ENCODE measurements at places on chromosomes 7 and 10.
A peak's percentile ranks its signal among the peaks of the same experiment; 100 is the strongest.

- peak; percentile 9 for DNase-seq
Measured at GRCh38 chr7:101457001-101457750, 94.5 kb downstream of the COL26A1 start.

DNA sequence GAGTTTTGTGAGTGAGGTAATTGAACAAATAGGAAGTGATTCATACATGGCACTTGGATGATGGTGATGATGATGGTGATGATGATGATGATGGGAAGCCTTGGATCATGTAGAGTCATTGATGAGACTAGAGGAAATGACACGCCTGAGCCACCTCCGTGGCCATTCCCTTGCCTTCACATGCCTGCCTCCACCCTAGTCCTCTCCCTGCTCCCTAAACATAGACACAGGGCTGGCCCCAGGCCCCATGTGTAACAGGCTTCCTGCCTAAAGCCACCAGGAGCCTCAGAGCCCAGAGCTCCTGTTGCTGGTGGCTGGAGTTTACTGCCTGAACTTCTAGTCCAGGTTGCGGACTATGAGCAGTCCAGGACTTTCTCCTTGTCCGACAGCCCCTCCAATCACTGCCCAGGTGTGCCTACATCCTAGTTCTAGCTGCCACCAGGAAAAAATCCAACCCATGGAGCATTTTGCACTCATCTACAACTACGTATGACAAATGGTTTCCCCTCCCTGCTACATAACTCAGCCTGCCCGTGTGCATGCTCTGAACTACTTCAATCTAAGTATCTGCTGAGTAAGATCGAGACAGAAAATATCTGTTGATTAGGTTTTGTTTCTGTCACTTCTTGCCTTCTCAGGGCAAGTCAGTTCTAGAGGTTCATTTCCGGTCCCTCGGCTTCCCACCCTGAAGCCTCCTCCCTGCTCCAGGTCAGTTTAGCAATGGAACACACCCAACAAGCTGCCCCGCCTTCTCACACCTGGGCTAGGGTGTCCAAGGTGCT lies 35.5 kb upstream of the KDM7A start:
- peak; percentile 21 for DNase-seq

DNA sequence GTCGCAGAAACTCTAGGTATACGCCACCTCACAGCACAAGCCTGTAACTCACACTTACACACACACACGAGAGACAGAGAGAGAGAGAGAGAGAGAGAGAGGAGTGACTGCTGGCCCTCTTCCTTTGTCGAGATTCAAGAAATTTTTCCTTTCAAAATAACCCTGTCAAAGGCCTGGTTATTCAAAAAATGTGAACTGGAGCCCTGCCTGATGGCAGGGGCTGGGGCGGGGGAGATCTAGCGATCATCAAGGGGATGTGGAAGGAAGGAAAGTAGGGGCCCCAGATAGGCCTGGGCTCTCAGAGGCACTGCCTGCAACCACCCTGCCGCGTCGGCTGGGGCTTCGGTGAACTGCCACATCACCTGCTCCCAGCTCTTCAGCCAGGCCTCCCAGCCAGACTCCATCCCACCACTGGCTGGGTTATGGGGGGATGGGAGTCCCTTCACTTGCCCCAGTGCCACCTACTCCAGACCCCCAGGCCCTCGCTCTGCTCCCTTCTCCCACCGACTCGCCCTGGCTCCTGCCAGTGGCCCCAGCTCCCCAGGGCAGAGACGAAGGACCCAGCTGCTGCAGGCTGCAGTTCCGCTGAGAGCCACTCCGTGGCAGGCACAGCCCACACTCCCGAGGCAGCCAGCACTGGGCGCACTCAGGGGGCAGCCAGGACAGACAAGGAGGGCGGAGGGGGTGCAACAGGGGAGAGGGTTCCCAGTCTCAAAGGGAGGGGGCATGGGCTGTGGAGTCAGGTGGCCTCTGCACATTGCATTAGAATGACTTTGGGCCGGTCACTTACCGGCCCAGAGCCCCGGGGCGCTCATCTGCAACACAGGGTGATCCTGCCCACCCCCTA lies 15.3 kb downstream of the KCNH2 start:
- DNase-seq: peak; percentile 23

DNA sequence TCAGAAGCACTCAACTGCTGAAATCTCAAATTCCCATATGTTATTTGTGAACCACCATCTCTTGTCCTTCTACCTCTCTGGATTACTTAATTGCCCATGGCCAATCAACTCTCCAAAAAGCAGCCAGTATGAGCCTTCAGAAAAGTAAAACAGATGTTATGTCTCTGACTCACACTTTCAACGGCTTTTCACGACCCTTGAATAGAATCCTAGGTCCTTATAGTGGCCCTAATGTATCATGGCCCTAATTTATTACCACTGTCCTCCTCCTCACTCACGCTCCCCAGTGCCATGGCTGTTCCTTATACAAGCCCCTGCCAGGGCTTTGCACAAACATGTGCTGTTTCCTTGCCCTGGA lies 20.0 kb downstream of the ZNF438 start:
- DNase-seq: peak; percentile 57

DNA sequence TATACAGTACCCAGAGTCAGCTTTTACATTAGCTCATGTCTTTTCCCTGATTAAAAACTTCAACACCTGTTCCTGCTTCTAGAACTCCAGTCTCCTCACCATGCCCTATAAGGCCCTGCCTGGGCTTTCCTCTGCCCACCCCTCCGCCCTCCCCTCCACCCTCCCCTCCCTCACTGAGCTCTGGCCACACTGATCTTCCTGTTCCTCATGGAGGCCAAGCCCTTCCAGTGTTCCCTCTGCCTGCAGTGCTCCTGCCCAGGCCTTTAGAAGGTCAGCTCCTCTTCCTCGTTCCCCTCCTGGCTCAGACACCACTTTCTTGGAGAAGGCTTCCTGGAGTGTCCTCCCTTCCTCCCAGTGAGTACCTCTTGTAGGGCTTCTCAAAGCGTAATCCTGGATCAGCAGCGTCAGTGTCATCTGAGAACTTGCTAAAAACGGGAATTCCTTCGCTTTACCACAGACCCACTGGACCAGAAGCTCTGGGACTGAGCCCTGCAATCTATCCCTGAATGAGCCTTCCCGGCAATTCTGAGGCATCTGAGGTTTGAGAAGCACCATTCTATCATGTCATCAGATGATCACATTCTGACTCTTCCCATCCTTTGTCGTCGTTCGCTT lies 3.7 kb downstream of the PDZD7 start:
- DNase-seq: no peak

DNA sequence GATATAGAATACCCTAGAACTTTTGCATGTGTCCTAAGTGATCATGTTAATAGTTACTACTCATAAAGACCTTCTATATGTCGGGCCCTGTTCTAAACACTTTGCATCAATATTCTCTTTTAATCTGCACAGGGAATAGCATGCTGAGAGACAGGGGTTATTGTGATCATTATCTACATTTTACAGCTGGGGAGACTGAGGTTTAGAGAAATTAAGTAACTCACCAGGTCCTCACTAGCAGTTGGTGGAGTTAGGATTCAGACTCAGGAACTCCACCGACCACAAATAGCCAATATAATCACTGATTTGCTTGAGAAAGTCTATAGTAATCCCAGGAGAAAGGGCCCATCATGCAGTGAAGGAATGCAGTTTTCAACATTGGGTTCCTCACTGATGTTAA lies 111.2 kb upstream of the ADO start:
- no peak for DNase-seq

GRCh38 chr10:58963723-58964124 lies 212.7 kb upstream of the PHYHIPL start:
- DNase-seq: no peak

GRCh38 chr10:46548498-46549090 lies 7.9 kb downstream of the GPRIN2 start:
- DNase-seq: no peak

DNA sequence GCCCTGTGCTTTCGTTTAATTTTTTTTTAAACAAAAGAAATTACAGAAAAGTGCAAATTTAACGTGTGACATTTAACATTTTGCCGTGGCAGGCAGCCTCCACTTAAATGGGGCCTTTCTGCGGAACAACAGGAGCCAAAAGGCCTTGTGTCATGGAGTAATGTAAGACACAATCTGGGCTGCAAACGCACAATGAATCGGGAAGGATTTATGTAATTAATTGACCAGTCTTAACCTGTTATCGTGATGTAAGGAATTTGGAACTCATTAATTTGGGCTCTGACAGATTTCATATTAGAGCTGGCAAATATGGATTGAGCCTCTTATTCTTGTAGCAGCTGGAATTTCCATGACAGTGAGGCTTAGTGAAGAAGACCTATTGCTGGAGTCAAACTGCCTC lies 86.4 kb downstream of the SNX10 start:
- no peak for DNase-seq

DNA sequence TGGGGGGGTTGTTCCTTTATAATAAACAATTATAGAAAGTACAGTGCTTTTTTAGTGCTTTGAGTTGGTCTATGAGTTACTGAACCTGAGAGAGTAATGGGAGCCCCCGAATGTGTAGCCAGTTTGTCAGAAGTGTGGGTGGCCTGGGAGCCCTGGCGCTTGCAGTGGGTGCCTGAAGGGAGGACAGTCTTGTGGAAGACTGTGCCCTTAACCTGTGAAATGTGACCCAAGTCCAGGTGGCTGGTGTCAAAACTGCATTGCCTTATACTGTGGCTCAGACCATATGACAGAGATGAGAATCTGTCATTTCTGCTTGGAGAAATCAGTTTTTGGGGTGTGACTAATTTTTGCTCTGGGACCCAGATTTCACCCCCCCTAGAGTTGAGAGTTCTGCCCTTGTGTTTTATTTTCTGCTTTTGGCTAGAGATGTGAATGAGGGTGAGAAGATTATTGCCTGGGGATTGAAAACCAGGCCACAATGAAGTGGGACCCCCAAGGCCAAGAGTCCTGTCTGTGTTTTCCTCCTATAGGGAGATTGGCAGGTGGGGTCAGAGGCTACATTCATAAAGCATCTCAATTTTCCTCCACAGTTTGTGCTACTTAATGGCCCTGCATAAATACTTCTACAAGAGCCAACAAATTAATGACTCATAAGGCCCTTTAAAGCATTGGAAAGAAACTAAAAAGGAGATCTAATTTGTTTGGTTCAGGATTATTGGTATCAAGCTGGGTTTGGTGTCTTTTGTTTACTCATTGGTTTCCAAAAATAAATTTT lies 24.1 kb upstream of the CARD11 start:
- DNase-seq: no peak

DNA sequence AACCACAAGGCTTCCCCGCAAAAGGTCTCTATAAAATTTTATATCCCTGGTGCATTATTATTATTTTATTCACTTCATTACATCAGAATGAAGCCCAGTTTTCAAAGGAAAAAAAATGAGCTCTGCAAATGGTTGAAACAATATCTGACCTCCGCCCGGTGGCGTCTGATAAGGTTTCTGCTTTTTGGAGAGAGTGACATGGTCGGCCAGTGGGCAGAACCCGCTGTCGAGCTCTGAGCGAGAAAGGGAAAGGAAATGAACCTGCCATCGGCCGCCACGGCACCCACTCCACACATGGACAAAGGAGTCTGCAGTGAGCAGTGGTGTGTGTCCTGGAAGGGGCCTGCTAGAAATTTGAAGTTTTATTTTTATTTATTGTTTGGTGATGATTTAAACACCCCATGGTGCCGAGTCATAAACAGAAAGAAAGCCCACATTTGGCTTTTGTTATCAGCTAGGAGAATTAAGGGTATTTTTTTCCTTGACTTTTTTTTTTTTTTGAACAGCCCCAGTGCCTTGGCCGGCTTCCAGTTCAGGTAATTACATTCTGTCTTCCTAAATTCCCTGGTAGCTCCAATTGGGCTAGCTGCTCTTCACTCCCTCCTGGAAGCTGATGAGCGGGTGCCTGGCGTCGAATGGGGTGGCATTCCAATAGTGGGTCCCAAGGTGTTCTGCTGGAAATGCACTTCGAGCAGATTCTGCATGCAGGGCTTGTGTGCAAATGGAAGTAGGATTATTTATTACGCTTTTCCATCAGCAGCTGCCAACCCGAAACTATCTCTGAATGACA lies 149.4 kb upstream of the MKI67 start:
- no peak for DNase-seq

DNA sequence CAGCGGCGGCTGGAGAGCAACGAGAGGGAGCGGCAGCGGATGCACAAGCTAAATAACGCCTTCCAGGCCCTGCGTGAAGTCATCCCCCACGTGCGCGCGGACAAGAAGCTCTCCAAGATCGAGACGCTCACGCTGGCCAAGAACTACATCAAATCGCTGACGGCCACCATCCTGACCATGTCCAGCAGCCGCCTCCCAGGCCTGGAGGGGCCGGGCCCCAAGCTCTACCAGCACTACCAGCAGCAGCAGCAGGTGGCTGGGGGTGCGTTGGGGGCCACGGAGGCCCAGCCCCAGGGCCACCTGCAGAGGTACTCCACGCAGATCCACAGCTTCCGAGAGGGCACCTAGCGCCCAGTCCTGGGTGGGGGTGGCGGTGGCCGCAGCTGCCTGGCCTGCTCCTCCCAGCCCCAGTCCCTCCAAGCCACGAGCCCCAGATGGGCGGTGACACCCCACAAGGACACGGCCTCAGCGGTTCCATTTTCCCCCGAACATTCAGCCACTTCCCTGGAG lies 1.3 kb downstream of the BHLHA15 start:
- DNase-seq: no peak

GRCh38 chr7:23410446-23411183 lies 59.7 kb downstream of the IGF2BP3 start:
- no peak for DNase-seq

DNA sequence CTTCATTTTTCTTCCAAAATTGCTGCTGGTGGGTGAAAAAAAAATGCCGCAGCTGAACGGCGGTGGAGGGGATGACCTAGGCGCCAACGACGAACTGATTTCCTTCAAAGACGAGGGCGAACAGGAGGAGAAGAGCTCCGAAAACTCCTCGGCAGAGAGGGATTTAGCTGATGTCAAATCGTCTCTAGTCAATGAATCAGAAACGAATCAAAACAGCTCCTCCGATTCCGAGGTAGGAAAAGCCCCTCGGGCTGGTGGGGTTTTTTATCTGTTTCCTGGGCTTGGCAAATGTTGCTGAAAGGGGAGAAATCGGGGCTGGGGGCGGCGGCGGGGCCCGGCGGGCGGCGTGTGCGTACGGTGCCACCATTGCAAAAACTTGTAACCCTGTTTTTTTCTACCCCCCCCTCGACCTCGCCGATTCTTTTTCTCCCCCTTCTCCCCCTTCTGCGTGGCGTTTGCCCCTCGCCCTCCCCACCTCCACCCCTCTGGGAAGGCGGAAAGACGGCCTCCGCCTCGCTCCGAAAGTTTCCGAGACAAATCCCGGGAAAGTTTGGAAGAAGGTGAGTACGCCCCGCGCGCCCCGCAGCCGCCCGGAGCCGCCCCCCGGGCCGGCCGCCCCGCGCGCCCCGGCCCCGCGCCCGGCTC lies 789 bp downstream of the TCF7L2 start:
- DNase-seq: peak; percentile 62

DNA sequence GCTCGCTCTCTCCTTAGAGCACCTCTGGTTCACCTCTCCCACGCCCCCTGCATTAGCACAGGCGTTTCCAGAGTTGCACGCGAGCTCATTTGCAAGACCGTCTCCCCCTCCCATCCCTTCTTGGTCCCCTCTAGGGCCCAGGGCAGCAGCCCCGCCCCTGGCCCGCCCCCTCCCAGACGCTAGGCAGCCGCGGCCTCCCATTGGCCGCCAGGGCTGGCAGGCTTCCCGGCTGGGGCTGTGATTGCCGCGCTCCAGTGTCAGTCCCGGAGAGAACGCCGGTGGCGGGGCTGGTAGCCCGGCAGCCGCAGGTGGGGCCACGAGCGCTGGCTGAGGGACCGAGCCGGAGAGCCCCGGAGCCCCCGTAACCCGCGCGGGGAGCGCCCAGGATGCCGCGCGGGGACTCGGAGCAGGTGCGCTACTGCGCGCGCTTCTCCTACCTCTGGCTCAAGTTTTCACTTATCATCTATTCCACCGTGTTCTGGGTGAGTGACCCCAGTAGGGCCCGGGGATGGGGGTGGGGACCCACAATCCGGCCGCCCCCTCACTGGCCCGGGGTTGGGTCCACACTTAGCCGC lies at the start of gene TSPAN15:
Gene TSPAN15 (plus strand): TSS at position 257 of the 575 bp plus-strand sequence. CDS start 130 bp downstream, at position 387.
- DNase-seq: peak; percentile 76
